ENCODE measurements at places on chromosomes 16 and 17.

DNA sequence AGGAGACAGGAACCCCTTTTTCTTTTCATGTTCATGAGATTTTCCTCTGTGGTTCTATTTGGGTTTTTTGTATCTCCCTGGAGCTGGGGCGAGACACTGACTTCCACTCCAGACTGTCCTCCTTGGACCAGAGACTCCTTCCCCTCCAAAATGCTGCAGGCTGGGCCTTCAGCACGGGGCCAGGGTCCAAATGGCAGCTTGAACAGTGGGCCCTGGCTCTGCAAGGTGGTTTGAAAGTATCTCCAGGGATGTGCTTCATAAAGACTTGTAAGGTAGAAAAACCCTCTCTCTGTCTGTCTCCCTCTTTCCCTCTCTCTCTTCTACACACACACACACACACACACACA, 236.1 kb downstream of the ZNF423 start:
- DNase-seq = no peak

GRCh38 chr16:81004646-81005353, 1.9 kb downstream of the CMC2 start:
- DNase-seq = no peak

DNA sequence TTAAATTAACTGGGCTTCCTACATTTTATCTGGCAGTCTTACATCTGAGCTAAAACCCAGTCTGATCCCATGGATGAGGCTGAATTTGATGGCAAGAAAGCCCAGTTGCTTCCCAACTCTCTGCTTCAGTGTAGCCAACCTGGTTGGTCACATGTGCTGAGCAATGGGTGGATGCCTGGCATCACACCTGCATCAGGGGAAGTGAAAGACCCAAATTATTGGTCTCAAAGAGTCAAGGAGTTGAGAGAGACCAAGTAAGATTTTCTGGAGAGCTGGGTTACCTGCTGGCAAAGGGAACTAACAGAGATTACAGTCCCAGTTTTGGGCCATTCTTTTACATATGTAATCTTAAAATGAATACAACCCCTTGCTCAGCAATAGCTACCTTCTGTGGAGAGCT, 38.8 kb downstream of the RGS9 start:
- DNase-seq = no peak

- DNase-seq = peak; percentile 30
Observed at GRCh38 chr17:56891751-56892150, 22.1 kb downstream of the TRIM25 start.

- peak; percentile 58 for DNase-seq
Observed at GRCh38 chr17:29589524-29590410, at the start of gene GIT1. TSS of gene GIT1 (minus strand) at chr17:29589648. CDS start at chr17:29589378, 270 bp downstream.

- DNase-seq = no peak
Observed at GRCh38 chr16:728131-728889, 1.4 kb downstream of the HAGHL start.

DNA sequence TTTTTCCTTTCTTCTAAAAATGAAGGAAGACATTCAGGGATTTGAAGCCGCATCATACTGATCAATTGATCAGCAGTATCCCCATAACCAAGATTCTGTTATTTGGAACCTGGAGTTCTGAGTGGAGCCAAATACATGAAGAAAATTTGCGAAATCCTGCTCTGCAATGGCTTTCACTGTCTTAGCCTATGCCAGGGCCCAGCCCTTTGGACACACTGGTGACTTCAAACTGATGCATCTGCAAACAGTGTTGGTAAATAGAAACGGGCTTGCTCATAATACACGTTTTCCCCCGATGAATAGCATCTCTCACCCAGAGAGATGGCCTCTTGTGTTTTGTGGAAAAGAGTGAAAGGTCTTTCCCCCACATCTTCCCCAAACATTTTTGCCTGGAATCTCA, 87.6 kb upstream of the TOX3 start:
- DNase-seq = no peak

GRCh38 chr17:77674358-77674757, 284.1 kb upstream of the TNRC6C start:
- no peak for DNase-seq

DNA sequence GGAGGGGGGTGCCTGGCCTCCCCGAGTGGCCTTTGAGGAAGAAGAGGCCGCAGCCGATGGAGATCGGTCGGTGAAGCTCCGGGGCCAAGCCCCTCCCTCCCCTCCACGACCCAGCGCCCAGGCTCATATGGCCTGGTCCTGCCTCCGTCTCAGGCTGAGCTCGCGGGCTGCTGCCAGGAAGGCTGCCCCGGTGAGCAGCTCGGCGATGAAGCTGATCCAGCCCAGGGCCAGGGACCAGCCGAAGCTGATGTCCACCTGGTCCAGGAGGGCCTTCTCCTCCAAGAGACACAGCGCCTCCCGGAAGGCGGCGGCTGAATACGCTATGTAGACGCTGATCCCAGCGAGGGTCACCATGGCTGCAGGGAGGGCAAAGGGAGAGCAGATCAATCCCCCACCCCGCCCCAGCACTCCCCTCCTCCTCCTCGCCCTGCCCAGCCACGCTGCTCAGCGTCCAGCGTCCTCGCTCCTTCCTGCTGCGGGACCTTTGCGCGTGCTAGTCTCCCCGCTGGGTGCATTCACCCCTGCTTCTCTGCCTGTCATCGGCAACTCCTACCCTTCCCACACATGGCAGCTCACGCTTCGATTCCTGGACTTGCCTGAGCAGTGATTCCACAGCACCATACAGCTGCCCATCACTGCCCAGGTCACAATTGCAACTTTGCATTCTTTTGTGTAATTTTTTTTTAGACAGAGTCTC, 20.5 kb downstream of the TMEM114 start:
- no peak for DNase-seq

- no peak for DNase-seq
Observed at GRCh38 chr17:82840431-82840831, 609 bp upstream of the ZNF750 start.

DNA sequence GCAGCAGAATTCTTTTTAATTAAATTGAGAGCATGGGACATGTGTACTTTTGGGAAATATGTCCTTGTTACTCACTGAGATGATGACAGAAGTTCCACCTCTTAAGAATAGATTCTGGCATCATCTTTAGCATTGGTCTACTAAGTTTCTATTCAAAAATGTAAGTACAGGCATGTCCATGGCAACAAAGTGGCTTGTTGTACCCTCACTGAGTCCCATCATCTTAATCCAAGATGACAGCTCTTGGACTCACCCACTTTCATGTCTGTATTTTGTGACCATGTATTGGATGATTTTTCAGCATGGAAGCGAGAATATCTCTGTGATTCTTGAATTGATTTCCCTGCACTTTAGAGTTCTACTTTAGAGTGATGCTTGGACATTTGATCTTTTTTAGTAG, 33.1 kb upstream of the NAGLU start:
- no peak for DNase-seq

GRCh38 chr16:24736758-24737157, 7.3 kb downstream of the TNRC6A start:
- DNase-seq = no peak

DNA sequence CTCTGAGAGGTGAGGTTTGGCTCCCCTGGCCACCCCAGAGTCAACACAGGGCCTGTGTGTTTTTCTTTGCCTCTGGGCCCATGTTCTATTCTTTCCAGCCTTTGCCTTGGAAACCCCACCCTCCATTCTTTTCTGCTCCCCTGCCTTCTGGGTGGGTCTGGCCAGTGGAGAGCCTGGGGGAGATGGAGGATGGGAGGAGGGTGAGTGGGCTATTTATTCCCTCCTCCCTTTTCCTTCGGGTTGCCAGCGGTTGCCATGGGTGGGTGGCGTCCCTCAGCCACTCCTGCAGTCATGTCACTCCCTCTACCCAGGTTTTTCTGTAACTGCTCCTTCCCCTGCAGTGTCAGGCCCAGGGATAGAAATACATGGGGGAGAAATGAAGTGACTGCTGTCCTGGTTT, 15.5 kb downstream of the CMIP start:
- no peak for DNase-seq

GRCh38 chr17:179781-180380, 1.6 kb downstream of the DOC2B start:
- no peak for DNase-seq

GRCh38 chr17:29257756-29258155, 11.1 kb downstream of the CRYBA1 start:
- DNase-seq = no peak

- no peak for DNase-seq
Observed at GRCh38 chr17:2631211-2631610, 37.8 kb downstream of the PAFAH1B1 start.

- peak; percentile 60 for DNase-seq
Observed at GRCh38 chr17:38322156-38322779, 21.5 kb downstream of the GPR179 start.

- DNase-seq = no peak
Observed at GRCh38 chr16:81189100-81189664, 49.3 kb upstream of the BCO1 start.

GRCh38 chr17:80425835-80426426, 11.0 kb downstream of the ENDOV start:
- no peak for DNase-seq

DNA sequence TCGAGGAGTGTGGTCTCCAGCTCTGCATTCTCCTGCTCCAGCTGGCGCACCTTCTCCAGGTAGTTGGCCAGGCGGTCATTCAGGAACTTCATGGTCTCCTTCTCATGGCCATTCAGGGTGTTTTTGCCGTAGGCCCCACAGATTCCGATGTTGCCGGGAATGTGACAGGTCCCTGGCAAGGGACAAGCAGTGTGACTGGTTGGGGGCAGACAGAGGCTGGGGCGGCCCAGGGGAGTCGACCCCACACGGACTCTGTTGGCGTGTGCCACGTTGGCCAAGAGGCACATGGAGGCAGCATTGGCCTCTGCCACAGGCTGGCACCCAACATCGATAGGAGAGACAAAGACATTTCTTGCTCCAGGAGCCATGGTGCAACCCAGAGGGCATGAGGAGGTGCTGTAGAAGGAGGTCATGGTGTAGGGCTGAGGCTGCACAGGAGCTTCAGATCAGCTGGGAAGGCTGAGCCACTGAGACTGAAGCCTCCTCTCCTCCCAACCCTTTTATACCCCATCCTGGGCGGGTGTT, at the start of gene KRT37:
TSS of gene KRT37 (minus strand) at position 475 of the 525 bp plus-strand sequence. CDS start at position 413, 62 bp downstream.
- no peak for DNase-seq

GRCh38 chr17:31058976-31059375, 35.8 kb upstream of the NF1 start:
- no peak for DNase-seq

GRCh38 chr16:77834635-77835540, 46.5 kb downstream of the VAT1L start:
- DNase-seq = no peak

GRCh38 chr17:66426397-66427033, 124.1 kb downstream of the PRKCA start:
- DNase-seq = peak; percentile 7

DNA sequence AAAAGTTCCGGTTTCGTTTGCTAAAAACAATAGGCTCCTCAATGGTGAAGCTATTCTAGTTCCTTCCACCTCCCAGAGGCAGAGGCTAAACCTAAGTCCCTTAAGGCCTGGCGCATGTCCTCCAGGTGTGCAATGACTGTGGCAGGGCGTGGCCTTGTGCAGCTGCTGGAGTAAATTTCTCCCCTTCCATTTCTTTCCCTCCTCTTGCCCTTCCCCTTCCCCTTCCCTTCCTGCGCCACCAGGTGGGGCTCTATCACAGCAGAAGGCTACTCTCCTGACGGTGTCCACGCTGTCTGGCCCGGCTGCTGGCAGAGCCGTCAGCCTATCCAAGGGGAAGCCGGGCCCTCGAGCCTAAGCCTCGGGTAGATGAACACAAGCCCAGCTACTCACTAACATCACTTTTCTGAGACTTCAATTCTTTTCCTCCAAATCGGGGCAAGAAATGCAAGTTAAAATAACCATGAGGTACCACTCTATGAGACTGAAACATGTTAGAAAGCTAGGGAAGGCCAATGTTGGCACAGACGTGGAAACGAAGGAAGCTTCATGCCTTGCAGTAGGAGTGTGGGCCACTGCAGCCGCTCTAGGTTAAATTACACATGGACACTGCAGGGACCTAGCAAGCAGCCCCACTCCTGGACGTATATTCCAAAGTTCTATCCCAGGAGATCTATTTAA, 34.4 kb downstream of the C16orf78 start:
- peak; percentile 33 for DNase-seq

- DNase-seq = no peak
Observed at GRCh38 chr16:9761870-9762269, 420.4 kb downstream of the GRIN2A start.

GRCh38 chr16:31400191-31400590, 7.1 kb downstream of the ITGAD start:
- no peak for DNase-seq

GRCh38 chr16:35862242-35862641, 2402.8 kb downstream of the TP53TG3F start:
- no peak for DNase-seq

GRCh38 chr16:57871456-57871855, 69.2 kb upstream of the KIFC3 start:
- DNase-seq = no peak

DNA sequence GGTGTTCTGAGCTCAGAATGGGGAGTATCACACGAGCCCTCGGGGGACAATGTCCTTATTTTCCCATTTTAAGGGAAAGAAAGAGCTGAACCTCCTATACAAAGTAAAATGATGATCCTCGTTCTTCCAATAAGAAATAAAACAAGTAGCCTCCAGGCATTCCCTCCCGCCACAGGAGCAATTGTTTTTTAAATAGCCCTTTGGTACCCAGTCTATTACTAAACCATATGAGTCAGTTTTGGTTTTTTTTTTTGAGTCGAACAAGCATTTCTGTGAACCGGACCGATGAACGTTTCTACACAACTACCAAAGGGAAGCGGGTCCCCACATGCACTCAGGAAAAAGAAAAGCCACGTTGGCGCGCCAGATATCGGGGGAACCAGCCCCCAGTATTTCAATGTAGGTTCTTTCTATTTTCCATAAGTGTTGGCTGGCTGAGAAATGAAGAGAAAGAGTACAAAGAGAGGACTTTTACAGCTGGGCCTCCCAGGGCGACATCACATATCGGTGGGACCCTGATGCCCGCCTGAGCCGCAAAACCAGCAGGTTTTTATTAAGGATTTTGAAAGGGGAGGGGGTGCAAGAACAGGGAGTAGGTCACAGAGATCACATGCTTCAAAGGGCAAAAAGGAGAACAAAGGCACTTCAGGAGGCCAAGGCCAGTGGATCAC, 3.8 kb upstream of the DCXR start:
- DNase-seq = no peak

DNA sequence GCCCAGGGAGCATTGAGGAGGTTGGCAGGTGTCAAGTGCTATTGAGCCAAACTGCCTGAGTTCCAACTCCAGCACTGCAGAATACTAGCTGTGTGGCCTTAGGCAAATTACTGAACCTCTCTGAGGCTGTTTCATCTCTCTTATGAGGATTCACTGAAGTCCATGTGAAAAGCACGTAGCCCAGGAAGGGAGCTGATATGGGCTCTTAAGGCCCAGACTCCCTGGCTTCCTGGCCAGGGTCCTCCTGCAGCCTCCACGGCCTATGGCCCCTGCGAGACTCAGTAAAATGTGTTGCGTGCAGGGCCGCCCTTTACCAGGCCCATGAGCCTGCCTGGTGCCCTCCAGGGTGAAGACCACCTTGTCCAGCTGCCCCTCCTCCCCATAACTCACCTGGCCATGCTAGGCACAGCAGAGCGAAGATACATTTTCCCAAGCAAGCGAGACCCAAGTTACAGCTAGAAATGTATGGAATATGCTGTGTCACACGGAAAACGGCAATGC, 133.7 kb upstream of the TNRC6C start:
- DNase-seq = no peak

GRCh38 chr17:76528156-76528527, 9.4 kb downstream of the CYGB start:
- DNase-seq = no peak

- no peak for DNase-seq
Observed at GRCh38 chr17:36117505-36118382, 14.1 kb downstream of the CCL4 start.
